ENCODE measurements at places on chromosomes 1 and 21.

GRCh38 chr21:46145840-46146691, 9.3 kb downstream of the FTCD start:
- DNase-seq: no peak

GRCh38 chr1:153790966-153791647, 15.9 kb downstream of the SLC27A3 start:
- DNase-seq: no peak

GRCh38 chr21:16741141-16741665, 771.6 kb upstream of the CXADR start:
- DNase-seq: no peak

DNA sequence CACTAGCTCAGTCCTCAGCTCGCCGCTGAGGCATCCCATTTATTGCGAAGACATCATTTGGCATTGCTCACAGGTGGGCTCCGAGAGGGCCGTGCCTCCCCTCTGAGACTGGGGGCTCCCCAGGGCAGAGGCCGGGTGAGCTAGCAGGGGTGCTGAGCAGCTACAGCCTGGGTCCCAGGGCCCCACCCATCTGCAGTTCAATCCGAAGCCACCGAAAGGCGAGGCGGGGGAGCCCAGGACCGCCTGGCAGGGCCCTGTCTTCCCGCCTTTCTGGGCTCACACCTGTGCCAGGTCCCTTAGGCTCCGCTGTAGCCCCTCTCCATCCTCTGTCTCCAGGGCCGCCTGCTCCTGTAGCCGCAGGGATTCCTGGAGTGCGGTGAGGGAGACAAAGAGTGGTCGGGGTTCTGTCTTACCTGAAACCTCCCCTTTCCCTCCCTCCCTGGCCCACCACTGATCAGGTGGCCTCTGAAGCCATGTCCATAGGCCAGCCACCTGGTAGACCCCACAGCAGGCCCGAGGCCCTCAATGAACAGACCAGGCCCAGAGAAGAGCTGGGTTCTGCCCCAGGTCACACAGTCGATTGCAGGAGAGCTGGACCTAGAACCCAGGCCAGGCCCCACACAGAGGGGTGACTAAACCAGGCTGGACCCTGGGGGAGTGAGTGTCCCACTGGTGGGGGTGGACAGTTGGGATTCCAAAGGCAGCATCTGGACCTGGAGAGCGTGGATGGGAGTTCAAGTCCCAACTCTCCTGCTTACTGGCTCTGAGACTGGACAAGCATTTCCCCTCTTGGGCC, 18.1 kb upstream of the NBPF1 start:
- DNase-seq: no peak

GRCh38 chr1:228084325-228084724, 1.8 kb downstream of the ARF1 start:
- DNase-seq: no peak

- DNase-seq: peak; percentile 27
Observed at GRCh38 chr1:111851552-111851951, 95.9 kb downstream of the DDX20 start.

GRCh38 chr1:145849356-145850160, 4.1 kb downstream of the NUDT17 start:
- DNase-seq: no peak

- DNase-seq: peak; percentile 13
Observed at GRCh38 chr1:8040586-8040985, 14.5 kb upstream of the ERRFI1 start.

DNA sequence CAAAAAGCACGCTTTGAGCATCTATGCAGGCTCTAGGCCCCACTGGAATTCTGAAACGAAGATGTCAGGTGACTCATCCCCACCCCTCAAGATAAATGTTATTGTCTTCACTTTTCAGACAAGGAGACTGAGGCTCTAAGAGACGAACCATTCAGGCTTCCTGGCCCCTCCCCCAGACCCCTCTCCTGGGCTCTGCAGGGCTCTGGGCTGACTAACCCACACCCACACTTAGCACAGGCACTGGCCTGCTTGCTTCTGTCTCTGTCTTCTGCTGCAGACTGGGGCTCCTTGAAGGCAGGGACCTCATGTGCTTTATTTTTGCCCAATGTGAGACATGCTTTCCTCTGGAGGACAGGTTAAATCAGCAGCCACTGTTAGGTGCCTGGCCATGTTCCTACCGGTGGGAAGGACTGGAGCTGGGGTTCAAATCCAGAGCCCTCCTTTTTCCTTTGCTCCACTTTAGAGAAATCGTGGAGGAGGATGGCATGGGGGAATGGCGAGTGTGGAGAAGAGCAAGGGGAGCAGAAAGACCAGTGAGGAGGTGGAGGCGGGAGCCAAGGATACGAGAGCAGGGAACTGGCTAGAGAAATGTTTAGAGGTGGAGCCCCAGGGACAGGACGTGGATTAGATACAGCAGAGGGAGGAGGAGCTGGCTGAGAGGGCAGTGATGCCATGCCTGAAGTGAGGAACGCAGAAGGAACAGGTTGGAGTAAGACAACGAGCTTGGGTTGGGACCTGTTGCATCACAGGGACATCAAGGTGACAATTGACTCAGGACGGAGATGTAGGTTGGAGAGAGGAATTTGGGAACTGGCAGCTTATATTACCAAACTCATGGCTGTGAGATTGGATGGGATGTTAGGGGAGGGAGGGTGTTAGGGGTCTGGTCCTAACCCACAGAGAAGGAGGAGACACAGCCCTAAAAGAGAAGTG, 1.7 kb downstream of the TMEM125 start:
- no peak for DNase-seq

DNA sequence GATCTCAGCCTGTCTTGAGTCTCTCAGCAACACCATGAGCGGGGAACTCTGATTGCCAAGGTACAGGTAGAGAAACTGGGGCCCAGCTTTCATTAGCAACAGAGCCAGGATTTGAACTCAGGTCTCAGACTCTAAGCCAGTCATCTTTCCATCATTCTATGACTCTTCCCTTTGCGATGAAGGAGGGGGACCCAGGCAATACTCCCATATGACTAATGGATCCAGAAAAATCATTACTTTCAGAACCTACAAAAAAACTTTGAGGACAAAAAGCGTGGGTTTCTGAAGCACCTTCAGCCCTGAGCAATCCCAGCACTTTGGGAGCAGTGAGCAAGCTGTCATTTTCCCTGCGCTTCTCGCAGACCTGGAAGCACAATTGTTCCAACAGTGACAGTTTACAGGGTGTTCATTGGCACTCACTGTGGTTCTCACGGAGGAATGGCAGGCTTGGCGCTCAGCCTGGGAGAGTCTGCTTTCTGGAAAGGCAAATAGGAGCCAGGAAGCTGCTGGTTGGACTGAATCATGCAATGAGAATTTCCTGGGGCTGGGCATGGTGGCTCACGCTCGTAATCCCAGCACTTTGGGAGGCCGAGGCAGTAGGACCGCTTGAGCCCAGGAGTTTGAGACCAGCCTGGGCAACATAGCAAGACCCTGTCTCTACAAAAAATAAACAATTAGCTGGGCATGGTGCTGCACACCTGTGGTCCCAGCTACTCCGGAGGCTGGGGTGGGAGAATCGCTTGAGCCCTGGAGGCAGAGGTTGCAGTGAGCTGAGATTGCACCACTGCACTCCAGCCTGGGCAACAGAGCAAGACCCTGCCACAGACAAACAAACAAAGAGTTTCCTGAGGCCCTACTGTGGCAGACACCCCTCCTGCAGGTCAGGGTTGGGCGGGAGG, 40.1 kb downstream of the SLC2A7 start:
- DNase-seq: peak; percentile 85

DNA sequence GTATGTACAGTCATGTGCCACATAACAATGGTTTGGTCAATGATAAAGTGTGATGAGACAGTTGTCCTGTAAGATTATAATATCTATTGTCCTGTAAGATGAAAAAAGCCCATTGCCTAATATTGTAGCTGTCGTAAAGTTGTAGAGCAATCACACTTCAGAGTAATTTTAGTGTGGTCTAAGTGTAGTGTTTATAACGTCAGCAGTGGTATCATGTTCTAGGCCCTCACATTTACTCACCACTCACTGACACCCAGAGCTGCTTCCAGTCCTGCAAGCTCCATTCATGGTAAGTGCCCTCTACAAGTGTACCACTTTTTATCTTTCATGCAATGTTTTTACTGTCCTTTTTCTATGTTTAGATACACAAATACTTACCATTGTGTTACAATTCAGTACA, 259.9 kb upstream of the RAB4A start:
- DNase-seq: no peak

DNA sequence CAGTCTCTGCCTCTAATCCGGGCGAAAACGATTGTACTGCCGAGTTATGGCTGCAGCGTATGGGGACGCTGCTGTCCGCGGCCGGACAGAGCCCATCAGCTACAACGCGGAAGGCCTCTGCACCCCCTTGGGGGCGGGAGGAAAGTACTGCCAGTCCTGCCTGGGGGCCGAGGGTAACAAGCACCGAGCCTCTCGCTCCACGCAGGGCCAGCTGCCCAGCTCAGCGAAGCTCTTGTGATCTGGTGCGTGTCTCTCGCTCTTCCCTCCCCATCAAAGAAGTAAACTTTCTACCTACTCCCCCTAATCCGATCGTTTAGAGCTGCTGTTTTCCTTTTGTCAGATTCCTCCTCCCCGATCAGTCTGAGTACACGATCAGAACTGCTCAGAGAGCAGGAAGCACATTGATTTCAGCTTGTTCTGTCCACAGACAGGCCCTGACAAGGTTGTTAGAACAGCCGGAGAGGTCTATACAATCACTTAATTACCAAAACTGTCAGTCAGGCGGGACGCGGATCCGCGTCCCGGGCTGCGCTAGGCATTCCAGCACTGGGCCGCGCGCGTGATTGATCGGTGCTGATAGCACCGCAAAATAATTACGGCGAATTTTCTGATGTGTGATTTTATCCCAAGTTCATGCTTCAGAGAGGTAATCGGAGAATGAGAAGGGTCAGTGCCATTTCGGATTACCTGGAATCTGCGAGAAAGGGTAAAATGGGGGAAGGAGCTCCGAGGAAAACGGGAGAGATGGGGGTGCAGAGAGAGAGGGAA, 8.7 kb upstream of the BARHL2 start:
- no peak for DNase-seq

GRCh38 chr1:22296701-22297591, 154.0 kb upstream of the WNT4 start:
- DNase-seq: no peak

DNA sequence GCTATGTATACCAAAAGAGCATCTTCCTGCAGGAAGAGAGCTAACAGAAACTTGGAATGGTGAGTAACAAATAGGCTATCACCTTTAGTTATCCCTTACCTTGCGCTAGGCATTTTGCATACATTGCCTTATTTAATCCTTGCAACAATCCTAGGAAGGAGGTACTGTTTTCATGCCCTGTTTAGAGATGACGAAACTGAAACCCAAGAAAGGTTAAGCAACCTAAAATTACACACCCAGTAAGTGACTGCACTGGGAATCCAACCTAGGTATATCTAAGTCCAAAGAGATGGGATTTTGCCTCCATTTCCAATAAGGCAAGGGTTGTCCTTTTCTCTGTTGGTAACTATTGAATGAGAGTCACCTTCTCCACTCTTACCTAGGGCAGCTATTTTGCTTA, 144.5 kb downstream of the TM2D1 start:
- no peak for DNase-seq

- no peak for DNase-seq
Observed at GRCh38 chr21:35225573-35225972, 176.5 kb upstream of the RUNX1 start.

- DNase-seq: no peak
Observed at GRCh38 chr1:202531472-202531811, 178.8 kb downstream of the SYT2 start.

DNA sequence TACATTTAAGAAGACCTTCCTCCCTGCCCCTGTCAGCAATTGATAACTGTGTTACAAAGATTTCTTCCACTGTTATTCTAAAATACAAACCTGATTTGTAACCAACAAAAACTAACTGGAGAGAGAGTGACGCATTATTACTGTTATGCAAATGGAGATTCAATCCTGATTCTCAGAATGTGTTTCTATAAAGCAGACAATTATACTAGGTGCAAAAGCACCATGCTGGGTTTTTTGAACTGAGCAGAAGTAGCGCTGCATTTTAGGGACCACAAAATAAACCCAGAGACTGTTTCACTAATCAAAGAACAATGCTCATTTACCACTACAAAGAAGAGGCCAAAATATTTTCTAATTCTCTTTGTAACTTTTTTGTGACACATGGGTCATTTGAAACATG, 13.6 kb upstream of the GBP6 start:
- no peak for DNase-seq

GRCh38 chr1:32448773-32449456, 16.0 kb upstream of the ZBTB8B start:
- no peak for DNase-seq

DNA sequence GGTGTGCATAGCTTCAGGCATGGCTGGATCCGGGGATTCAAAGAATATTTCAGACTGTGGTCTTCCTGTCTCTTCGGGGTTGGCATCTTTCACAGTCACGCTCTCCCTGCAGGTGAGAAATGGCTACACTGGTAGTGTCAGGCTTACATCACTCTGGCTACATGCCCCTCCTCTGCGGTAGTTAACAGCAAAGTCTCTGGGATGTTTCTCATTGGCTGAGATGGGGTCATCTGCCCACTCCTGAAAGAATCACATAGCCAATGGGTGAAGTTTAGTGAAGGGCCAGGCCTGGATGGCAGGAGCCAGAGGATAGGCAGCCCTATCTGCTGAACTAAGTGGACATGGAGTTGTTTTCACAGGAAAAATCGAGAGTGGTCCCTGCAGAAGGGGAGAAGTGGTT, 356.5 kb downstream of the MATN1 start:
- DNase-seq: no peak

- DNase-seq: no peak
Observed at GRCh38 chr21:37266515-37267221, 466 bp downstream of the VPS26C start.

DNA sequence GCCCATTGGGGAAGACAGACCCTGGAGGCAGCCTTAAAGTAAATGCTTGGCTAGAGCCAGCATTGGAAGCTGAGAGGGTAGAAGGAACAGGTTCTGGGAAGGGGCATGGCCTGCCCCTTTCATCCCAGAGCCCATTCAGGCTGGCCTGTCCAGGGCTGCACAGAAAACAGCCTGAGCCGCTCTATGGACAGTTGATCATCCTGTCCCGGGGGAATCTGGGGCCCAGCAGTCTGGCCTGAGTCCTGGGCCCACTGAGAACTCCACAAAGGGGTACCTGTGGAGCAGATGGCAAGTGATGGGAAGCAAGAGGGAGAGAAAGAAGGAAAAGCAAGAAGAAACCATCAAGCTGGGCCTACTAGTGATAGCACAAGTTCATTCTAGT, 13.2 kb downstream of the TMEM81 start:
- DNase-seq: no peak

GRCh38 chr1:75796376-75797272, at the start of gene MSH4:
TSS of gene MSH4 (plus strand) at chr1:75796882. CDS start at chr1:75796986, 104 bp downstream.
- DNase-seq: peak; percentile 54

- DNase-seq: no peak
Observed at GRCh38 chr1:21596628-21597027, 72.5 kb downstream of the RAP1GAP start.
